ENCODE measurements at places on chromosomes 16 and 17. TPM values are rescaled to one million over a fixed set of nuclear protein-coding genes. Genes with fewer than 3 reads are reported as not detected.

EVPLL gene
- total RNA-seq, result 0.06 TPM

MLX gene
- total RNA-seq, result 61.8 TPM

HOXB3 gene
- 3.9 TPM for total RNA-seq

NKD1 gene
- 0.54 TPM for total RNA-seq

HOXB6 gene
- total RNA-seq, result 4.0 TPM

ARHGDIG gene
- total RNA-seq, result 2.9 TPM

TEKT3 gene
- not detected for total RNA-seq
